Breast epithelium (tissue), 4 donors: ENCODE measurements at places on chromosomes 5 and 9.

DNA sequence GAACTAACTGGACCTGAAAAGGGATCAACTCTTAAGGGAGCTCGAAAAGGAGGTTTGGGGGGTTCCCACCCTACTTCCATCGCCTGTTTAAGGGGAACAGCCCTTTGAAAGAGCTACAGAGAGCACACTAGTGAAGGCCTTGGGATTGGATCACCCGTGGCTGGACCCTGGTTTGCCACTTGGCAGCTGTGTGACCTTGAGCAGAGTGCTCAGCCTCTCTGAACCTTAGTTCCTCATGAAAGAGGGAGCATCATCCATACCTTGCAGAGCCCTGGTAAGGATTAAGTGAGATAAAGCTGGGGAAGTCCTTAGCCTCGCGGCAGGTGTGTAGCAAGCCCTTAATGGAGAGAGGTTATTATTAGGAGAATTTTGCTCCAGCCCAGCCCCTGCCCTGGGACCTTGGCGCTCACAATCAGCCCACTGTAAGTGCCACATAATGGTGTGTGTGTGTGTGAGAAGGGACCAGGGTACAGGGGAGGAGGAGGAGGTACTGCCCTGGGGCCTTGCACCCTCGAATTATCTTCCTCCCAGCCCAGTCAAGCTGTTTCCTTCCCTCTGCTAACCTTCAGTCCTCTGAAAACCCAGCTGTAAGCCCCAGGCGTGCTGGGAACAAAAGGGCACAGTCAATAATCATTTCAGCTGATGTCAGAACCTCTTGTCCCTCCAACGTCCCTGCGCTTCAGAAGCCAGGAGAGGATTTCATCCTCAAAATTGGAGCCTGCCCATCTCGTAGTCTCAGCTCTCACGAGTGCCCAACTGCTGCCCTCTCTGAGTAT is 42.9 kb downstream of the FOXI1 start:
- DNase-seq: no peak

DNA sequence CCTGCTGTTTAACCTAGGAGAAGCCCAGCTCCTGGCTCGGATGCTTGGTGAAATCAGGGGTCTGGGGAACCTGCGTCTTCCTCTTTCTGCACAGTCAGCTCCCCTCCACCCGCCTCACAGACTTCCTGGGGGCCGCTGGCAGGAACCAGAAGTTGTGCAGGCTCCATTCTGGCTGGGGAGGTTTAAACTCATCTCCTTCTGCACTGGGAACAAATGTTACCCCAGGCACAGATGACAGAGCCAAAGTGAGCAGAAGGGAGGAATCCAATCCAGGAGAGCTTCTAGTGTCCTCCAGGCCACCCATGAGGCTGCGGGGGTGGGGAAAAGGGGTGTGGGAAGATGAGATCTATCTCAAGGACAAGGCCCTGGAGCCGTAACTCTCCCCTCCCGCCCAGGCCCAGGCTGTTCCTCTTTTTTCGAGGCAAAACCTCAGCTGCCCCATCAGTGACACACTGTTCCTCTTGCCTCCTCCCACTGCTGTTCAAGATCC is 31.2 kb downstream of the KCNMB1 start:
- peak; percentile 79 for DNase-seq

DNA sequence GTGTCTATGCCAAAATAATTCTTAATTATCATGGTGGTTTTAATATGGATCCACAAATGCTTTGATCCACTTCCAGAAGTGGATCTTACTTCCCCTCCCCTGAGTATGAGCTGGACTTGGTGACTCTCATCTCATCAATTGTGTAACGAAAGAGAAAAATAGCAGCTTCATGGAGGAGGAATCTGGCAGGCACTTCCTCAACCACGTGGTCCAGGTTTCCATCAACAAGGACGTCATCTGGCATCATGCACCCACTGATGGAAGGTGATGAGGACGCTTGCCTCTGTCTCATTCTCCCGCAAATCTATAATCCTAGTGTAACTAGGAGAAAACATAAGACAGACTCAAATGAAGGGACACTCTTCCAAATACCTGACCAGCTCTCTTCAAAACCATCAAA is 54.6 kb upstream of the S1PR3 start:
- peak; percentile 26 for DNase-seq

DNA sequence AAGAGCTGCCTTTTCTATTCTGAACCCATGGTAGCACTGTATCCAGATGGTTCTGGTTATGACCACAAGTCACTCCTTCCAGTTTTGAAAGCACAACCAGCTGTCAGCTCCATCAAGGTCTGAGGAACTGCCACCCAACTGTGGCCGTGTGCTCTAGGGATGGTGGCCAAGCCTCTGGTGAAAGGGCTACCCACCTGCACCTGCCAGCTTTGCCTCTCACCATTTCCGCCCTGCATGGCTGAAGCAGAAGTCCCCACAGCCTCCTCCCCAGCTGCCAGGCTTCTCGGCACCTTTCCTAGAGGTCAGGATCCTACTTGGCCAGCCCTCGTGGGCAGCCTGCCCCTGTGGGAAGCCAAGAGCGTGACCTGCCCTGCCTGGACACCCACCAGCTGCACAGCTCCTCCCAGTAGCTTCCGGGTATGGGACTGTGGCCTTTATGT is 16.8 kb downstream of the SEMA5A start:
- no peak for DNase-seq

- DNase-seq: no peak
These were observed 51.7 kb downstream of the ZNF474 start for GRCh38 chr5:122180863-122181548.

DNA sequence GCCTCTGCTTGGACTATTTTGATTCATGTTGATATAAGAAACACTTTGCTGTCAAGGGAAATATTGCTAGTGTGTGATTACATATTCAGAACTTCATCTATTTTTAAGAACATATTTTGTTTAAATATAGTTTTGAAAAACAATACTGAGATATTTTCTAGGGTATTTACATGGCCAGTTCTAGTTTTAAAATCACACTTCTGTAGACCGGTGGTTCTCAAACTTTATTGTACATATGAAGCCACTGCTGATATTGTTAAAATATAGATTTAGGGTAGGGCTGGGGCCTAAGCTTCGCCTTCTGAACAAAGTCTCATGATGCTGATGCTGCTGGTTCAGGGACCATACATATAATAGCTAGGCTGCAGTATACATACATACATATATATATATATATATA is 1000.0 kb downstream of the PTPRD start:
- DNase-seq: no peak

DNA sequence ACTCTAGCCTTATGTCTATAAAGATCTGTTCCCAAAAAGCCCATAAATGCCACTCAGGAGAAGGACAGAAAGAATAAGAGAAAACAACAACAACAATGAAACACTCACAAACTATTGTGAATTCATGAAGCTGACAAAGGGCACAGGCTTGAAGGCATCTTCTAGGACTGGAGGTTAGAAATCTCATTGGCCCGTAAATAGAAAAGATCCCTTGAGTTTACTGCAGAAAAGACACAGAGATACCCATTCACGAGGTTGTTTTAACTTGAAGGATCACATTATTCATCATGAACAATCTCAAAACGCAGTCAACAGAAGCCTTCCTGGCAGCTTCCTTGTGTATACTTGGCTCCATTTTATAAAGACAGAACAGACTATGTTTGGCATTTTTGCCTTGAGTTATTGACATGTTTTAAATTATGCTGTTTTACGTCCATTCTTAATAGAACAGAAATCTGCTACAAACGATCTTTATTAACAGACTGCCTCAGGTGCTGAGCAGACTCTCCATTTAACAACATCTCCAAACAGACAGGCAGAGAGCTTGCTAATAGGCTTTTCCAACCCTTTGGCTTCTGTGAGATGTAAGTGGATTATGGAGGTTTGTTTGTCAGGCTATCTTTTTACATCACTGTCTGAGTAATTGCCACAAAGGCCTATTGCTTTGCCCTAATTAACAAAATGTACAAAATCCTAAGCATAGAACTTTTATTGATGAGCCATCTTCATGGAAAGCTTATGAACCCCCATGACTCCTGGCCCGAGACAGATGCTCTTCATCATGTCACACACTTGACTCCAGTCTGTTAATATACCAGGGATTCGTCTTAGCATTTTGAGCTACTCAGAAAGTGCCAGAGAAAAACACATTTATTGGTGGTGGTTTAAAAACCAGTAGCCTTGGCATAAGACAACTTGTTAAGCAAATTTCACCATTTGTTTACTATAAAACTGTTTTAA is 735.3 kb upstream of the ZNF608 start:
- DNase-seq: no peak

GRCh38 chr5:8831854-8832253 is 714.0 kb downstream of the SEMA5A start:
- no peak for DNase-seq

DNA sequence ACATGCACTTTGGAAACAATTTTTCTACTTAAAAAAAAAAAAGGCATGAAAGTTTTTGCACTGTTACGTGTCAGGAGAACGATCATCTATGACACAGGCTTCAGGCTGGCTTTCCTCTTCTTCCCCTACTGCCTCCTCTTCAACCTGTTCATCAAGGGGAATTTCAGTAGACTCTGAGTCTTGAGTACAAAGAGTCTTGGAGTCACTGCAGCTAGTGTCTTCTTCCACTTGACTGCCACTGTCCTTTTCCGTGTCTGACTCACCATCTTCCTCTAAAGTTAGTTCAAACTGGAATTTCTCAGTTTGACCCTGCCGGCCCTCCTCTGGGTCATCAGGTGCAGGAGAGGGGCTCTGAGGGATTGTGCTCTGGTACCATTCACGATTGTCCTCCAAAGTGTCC is 391.7 kb downstream of the RAB3C start:
- DNase-seq: no peak

DNA sequence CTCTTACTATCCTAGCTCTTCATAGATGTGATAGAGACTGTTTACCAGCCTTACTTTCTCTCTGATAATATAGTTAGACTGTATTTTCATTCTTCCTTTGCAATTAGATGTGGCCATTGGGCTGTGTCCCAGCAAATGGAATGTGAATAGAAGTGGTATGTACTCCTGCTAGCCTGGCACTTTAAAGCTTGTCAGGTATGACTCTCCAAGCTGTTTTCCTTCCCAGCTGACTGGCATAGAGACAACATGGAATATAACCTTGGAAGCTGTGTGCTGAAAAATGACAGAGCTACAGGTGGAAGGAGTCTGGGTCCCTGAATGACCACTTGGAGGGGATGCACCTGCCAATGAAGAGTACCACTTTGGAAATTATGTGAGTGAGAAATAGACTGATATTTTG is 116.2 kb downstream of the DIRAS2 start:
- no peak for DNase-seq

DNA sequence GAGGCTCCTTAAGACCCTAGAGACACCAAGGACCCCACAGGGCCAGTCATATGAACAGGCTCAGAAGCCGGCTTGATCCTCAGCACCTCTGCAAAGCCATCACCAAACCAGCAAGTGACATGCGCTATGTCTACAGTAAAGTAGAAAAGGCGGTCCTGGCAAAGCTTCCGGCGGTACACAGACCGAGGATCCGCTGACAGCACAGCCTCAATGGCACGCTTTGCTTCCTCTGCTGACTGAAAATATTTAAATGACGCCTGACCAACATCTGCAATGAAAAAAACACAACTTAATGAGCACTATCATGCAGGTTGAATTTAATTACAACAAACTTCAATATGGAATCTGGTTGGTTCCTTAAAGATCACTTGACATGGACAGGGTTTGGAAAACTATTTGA is 17.6 kb downstream of the TRMO start:
- DNase-seq: no peak

DNA sequence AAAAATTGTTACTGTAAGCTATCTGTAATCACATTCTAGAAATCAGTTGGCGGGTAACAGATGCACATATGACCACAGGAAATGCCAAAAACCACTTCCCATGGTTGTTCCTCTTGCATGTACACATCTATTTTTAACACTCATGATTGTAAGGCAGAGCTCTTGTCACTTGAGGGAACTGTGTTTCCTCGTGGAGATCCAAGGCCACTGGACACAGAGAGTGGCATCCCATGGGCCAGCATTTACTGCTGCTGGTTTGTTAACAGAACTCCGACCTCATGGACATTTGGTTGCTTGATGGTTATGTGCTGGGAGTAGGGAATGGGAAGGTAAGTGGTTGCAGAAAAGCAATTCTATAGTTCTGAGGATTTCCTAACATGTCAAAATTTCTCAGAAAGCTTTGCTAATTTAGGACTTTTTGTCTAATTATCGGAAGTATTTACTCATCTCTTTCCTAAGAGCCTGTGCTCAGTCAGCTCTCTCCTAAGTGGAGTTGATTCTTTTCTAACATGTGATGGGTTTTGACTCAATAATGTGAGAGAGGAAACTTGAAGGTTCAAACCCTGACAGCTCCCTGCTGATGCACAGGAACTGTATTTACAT is 202.0 kb upstream of the NR3C1 start:
- DNase-seq: no peak

GRCh38 chr5:133117912-133118445 is 66.2 kb downstream of the HSPA4 start:
- no peak for DNase-seq

DNA sequence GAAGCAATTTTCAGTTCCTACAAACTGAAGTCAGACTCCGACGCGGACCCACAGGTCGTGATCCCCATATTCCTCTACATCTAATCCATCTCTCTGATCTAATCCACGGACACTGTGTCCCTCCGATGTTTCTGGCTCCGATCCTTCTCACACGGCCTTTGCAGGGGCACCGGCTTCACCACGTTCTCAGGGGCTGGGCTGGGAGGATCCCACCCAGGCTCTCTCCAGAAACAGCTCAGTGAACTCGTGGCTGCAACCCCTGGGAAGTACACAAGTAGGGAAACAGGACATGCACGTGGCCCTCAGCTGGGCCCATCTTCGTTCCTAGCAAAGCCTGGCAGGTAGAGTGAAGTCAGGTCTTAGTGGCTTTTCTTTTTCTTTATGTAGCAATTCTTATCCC is 49.1 kb upstream of the OLFM1 start:
- no peak for DNase-seq

- DNase-seq: no peak
These were observed 355.4 kb upstream of the WWC1 start for GRCh38 chr5:167936022-167936421.

- no peak for DNase-seq
These were observed 32.1 kb downstream of the TRMO start for GRCh38 chr9:97889941-97890887.

GRCh38 chr5:36720688-36721087 is 114.3 kb downstream of the SLC1A3 start:
- DNase-seq: no peak

DNA sequence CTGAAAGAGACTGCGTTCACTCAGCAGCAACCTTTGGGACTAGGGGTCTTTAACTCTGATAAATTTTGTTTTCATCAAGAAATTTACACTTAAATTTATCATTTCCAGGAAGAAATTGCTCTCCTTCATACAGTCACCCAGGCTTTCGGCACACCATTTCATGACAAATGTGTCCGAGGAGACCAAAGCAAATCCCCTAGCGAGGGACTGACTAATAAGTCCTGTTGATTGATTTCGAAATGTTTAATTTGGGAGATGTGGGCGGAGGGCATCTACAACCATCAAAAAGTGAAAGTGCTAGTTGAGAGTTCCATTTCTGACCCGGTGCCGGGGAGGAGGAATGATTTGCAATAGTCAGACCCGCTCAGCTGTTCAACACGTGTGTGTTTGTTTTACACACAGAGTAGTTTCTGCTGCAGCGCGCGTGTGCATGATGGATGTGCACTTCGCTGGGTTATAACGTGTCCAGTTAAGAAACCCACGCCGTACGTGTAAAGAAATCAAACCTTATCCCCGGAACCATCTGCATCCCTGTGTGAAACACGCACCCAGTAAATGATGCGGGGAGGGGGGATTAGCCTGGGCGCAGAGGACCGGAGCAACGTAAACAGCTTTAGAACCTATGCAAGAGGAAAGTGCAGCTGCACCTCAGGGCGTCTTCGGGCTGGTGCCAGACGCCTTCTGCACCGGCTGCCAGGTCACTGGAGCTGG is 845 bp upstream of the NR4A3 start:
- DNase-seq: peak; percentile 52

- DNase-seq: no peak
These were observed 226.9 kb upstream of the C9orf72 start for GRCh38 chr9:27800159-27800558.

- no peak for DNase-seq
These were observed 2.8 kb upstream of the ENTREP1 start for GRCh38 chr9:69322256-69322655.
